ENCODE measurements at places on chromosomes 7 and 10.

DNA sequence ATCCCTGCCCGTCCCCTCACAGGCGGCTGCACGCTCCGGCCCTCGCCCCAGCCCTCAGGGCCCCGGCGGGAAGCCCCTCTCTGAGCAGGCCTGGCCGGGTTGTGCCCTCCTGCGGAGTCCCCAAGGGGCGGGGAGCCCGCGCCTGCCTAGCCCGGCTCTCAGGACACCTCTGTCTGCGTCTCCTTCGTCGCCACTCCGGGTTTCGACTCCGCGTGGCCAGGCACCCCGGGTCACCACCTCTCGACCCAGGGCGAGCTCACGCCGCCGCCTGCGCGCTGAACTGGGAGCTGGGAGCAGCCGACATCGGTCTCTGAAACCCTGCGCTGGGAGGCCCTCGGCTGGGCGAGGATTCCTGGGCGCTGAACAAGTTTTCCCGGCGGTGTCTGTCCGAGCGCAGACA lies 6.2 kb upstream of the OGDHL start:
- DNase-seq: no peak

GRCh38 chr7:129376778-129377700 lies 57.2 kb upstream of the STRIP2 start:
- DNase-seq: no peak

DNA sequence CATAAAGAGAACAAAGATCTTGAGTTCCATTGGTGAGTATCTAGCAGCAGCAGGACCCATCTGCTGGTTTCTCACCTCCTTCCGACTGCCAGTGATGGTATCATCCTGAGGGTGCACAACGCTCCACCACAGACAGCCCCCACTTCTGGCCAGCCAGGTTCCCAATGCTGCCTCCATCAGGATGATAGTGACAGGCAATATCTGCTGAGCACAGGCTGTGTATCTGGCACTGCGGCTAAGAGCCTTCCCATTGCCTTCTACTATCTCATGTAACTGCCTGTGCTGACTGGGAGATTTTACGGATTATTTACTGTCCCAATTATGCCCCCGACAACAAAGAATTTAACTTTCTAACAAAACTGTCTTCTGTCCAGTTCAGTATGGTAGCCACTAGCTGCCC lies 352.4 kb upstream of the AOAH start:
- no peak for DNase-seq

GRCh38 chr7:129434675-129435318 lies 565 bp downstream of the STRIP2 start:
- no peak for DNase-seq

GRCh38 chr10:110919971-110920881 lies 822 bp downstream of the SHOC2 start:
- DNase-seq: no peak

GRCh38 chr10:80081801-80082750 lies 3.6 kb downstream of the TMEM254 start:
- DNase-seq: no peak

- no peak for DNase-seq
Measured at GRCh38 chr10:47458466-47459154, 25.3 kb downstream of the ANXA8 start.

DNA sequence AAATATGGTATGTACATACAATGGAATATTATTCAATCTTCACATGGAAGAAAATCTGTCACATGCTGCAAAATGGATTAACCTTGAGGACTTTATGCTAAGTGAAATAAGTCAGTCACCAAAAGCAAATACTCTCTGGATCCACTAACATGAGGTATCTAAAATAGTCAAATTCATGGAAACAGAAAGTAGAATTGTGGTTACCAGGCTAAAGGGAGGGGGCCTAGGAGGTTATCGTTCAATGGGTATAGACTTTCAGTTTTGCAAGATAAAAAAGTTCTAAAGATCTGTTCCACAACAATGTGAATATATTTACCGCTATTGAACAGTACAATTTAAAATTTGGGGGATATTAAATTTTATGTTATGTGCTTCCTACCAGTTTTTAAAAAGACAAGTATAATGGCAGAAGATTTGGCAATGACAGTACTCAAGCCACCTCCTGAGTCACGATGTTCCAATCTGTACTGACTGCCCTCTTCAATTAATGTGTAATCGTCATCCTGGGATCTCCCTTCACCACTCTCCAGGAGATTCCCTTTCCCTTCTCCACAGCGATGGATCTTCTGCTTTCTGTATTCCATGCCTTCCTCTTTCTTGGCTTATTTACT lies 32.3 kb upstream of the IL6 start:
- DNase-seq: no peak

DNA sequence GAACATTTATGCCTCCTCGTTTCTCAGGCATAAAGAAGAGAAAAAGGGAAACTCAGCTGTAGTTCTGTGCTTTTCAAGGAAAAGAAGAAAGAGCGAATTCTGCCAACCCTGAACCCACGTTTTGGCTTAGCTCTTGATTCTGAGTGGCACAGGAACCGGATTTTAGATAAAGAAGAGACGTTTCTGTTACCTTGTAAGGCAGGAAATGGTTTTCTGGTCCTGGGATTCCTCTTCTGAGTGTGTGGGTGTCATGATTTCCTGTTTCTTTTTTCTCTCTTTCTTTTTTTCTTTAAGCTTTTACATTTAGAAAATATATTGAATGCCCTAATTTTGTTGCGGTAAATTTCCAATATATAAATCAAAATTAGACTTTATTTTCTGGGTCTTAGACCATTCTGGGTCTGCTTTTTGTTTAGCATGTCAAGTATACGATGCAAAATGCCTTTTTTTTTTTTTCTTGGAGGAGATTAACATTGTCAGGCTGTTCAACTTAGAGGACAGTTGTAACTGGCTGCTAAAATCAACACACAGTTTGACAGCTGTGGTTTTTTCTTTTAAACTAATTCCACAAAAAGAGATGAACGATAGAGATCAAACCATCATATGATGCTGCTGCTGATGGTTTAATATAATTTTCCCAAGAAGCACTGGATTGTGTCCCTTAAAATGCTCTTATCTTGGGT lies 190.8 kb downstream of the GATA3 start:
- no peak for DNase-seq

DNA sequence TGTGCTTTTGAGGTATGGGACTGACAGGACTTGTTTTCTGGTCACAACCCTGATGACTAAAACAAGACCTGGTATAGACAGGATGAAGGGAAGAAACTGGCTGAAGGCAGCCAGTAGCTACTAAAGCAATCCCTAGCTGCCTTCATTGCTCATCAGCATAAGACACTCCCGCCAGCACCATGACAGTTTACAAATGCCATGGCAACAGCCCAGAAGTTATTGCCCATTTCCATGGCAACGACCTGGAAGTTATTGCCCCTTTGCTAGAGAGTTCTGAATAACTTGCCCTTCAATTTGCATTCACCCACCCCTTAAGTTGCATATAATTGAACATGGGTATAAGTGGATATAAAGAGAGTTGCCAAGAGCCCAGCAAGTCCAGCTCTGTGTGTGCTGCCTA lies 169.6 kb upstream of the FAM171A1 start:
- no peak for DNase-seq

GRCh38 chr7:157017149-157017548 lies 6.7 kb upstream of the MNX1 start:
- DNase-seq: no peak

DNA sequence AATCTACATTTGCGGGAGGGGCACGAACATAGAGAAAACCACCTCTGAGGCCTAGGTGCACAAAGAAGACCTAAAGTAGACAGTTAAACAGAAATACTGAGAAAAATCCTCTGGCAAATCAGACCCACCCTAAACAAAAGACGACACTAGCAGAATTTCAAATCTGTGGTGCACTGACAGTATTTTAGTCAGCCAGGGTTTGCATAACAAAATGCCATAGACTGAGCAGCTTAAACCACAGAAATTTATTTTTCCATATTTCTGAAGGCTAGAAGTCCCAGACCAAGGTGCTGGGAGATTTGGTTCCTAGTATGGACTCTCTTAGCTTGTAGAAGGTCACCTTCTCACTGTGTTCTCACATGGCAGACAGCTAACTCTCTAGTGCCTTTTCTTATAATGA lies 26.3 kb downstream of the IPMK start:
- no peak for DNase-seq

GRCh38 chr10:32161586-32161985 lies 105.4 kb upstream of the KIF5B start:
- no peak for DNase-seq

DNA sequence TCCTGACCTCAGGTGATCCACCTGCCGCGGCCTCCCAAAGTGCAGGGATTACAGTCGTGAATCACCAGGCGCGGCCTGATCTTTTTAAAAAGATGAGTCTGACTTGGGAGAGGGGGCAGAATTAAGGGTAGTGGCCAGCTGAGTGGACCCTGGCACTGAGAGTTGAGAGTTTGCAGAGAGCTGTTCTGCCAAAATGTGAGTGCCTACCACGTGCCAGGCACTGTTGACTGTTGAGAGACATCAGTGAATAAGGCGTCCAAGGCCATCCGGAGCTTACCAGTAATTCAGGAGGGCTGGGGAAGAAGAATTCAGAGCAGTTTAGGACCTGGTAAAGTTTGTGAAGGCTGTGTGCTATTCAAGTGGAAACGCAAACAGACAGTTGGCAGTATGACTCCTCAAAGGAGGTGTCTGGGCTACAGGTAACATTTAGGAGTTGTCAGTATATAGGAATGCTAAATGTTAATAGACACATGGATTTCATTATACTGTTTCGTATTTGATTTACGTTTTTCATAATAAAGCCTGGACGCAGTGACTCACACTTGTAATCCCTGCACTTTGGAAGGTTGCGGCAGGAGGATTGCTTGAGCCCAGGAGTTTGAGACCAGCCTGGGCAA lies 1.5 kb downstream of the NIPSNAP2 start:
- DNase-seq: no peak

DNA sequence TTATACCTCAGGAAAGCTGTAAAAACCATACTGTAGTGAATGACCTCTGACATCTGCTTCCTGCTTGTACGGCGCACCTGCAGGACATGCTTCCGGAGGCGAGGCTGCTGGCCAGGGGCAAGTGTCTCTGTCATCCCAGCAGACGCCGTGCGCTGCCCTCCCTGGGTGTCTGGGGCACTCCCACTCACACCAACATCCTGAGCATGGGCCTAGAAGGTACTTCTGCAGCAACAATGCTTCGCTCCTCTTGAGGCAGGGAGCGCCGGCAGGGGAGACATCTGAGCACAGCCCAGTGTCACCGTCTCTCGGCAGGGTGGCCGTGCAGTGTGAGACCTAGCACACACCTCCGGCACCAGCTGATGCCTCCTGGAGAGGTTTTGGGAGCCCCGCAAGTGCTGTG lies 269.2 kb downstream of the MAD1L1 start:
- DNase-seq: no peak

GRCh38 chr10:16583382-16583781 lies 61.7 kb upstream of the C1QL3 start:
- no peak for DNase-seq

- no peak for DNase-seq
Measured at GRCh38 chr10:109427411-109427810, 495.9 kb downstream of the XPNPEP1 start.

- no peak for DNase-seq
Measured at GRCh38 chr7:98681951-98682350, 64.9 kb downstream of the NPTX2 start.

GRCh38 chr10:22824984-22825383 lies 102.9 kb upstream of the ARMC3 start:
- no peak for DNase-seq

- no peak for DNase-seq
Measured at GRCh38 chr7:133511252-133511651, 258.4 kb downstream of the EXOC4 start.

- no peak for DNase-seq
Measured at GRCh38 chr7:151198945-151199848, 11.1 kb downstream of the H2BK1 start.

DNA sequence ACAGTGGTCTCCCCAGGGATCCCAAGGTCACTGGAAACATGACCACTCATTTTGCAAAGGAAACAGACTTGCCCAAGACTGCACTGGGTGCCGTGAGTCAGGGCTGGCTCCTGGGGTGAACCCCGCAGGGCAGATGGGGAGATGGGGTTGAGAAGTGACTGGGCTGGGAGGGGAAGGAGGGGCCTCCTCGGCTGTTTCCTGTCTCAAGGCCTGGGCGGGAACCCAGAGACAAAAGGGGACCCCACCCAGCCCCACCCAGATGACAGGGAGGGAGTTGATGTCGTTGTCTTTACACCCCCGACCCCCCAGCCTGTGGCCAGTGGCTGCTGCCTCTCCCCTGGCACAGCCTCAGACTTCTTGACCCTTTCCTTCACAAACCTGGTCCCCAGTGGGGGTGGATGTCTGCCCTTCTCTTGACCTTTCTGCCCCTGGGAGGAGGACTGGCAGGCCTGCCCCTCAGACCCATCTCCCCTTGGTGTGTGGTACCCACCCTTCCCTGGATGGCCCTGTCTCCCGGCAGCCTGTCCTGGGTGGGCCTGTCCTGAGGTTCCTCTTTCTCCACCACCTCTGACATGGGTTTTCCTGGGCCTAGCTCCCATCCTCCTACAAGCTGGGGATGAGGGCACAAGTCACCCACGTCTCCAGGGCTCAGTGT lies 1.4 kb downstream of the MYO1G start:
- DNase-seq: peak; percentile 57

DNA sequence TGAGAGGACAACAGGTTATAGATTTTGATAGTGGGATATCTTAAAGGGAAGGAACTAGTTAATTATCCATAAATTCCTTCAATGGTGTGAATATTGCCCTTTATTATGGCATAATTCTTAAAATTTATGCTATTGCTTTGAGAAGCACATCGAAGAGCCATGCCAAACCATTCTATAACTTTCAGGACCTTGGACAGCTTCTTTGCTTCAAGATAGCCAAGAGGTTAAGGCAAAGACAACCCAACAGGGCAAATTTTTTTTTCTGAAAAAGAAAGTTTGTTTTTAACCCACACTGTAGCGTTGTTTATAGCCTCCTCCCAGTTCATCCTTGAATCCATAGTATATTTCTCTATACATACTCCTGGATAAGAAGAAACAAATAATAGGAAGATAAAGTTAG lies 103.2 kb downstream of the NRG3 start:
- DNase-seq: no peak

- no peak for DNase-seq
Measured at GRCh38 chr7:151693140-151693539, 173.4 kb upstream of the RHEB start.

GRCh38 chr10:112539340-112539739 lies 92.3 kb downstream of the VTI1A start:
- DNase-seq: no peak

DNA sequence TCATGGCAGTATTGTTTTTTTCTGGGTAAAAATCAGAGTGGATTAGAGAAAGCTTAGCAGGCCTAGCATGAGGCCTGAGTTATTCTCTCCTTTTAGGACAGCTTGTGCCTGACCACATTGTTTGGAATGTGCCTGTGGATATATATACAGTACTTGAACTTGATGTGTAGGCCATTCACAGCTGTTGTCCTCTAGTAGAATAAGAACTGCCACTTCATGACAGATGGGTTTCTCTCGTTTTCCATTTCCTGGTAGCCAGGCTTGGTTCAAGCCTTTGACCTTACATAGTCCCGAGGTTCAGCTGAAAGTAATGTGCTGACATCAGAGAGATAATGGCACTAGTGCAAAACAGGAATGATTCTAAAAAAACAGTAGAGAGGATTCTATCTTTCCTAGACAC lies 473.9 kb downstream of the AUTS2 start:
- no peak for DNase-seq
